ENCODE measurements at places on chromosomes 13 and 19.

DNA sequence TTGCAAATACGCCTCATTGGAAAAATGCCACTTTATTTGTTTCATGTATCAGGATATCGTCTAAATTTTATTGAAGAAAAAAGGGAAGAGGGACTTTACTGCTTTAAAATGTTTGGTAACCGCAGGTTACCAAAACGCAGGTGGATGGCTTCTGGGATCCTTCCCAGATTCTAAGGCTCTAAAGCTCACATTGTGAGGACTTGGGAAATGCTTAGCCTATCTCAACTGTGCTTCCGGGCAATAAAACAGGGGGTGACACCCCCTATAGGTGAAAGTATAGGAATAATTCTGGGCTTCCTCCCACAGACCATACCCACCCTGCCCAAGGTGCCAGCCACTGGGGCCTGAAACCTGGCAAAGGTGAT, 73.2 kb upstream of the IPO5 start:
- no peak for DNase-seq

GRCh38 chr19:29842471-29843179, 30.8 kb downstream of the CCNE1 start:
- DNase-seq, result no peak

- DNase-seq, result no peak
Measured at GRCh38 chr13:40168425-40169166, 497.8 kb downstream of the FOXO1 start.

GRCh38 chr19:19434483-19435045, 29.1 kb downstream of the GATAD2A start:
- DNase-seq, result peak; percentile 21

DNA sequence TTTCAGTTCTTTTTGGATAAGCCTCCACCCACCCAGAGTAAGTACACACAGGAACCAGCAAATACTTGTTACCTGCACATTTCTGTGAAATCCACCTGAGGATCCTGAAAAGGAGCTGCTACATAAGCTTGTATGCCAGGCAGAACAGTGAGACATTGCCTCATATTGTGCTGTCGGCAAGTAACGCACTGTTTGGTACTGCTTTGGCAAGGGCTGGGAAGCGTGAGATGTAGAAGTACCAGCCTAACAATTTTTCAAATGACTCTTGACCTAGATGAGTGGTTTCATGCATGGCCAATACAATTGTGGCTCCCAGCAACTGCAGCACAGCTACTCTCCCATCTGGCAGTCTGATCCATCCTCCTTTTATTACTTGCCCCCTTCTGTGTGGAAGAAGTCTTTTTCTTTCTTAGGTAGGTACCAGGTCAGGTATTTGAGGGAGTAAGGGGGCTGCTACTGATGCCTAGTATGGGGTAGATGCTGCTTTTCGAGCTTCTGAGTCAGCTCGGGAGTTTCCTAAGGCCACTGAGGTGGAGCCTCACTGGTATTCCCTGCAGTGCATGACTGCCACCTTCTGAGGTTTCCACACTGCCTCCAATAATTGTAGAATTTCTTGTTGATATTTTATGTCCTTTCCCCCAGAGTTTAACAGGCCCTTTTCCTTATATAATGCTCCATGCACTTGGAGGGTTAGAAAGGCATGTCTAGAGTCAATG, 52.2 kb downstream of the ZNF737 start:
- no peak for DNase-seq

All from tibial nerve (tissue), 4 donors.